ENCODE measurements at places on chromosomes 2 and 18. TPM values are rescaled to one million over a fixed set of nuclear protein-coding genes. Genes with fewer than 3 reads are reported as not detected.

Gene COL4A3
- 4.2 TPM for total RNA-seq

Gene DNAJC27
- 2.9 TPM for total RNA-seq

Gene BMP10
- total RNA-seq = not detected

Gene ATOH8
- total RNA-seq = 31.2 TPM

Gene SLC19A3
- total RNA-seq = 5.2 TPM

Gene EML6
- 0.20 TPM for total RNA-seq
